ENCODE measurements at places on chromosomes 13 and 19.
A peak's percentile ranks its signal among the peaks of the same experiment; 100 is the strongest.

- DNase-seq = no peak
Observed at GRCh38 chr19:47618771-47619170, 9.8 kb downstream of the BICRA start.

DNA sequence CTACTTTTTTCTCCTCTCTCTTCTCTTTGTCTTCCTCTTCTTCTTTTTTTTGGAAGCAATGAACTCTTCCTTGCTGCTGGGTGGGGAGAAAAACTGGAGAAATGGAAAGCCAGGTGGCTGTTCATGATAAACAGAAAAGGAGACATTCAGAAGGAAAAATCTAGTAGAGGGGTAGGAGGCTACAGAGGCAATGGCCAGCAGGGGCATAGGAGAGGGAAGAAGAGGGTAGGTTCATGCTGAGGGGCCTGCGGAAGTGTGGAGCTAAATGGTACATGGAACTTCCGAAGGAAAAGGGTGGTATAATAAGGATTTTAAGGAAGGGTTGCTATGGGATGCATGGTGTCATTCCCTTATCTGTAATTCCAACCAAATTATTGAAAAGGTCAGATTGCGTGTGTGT lies 17.5 kb upstream of the HS6ST3 start:
- no peak for DNase-seq

GRCh38 chr19:7067716-7068115 lies 1.8 kb upstream of the ZNF557 start:
- DNase-seq = no peak

DNA sequence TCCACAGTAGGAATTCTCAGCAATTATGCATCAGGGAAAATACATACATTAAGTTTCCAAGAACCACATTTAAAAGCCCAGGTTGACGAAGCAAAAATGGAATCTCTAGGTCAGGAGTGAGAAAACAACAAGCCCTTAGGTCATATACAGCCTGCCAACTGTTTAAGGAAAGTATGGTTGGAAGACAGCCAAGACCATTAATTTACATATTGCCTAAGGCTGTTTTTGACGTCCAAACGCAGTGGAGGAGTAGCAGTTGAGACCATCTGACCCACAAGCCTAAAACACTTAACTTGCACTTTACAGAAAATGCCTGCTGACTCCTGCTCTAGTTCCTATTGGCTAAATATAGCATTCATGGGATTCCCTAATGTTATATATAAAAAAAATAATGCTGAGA lies 299.0 kb downstream of the ITGBL1 start:
- DNase-seq = no peak

GRCh38 chr13:93356469-93356868 lies 129.9 kb downstream of the GPC6 start:
- DNase-seq = no peak

DNA sequence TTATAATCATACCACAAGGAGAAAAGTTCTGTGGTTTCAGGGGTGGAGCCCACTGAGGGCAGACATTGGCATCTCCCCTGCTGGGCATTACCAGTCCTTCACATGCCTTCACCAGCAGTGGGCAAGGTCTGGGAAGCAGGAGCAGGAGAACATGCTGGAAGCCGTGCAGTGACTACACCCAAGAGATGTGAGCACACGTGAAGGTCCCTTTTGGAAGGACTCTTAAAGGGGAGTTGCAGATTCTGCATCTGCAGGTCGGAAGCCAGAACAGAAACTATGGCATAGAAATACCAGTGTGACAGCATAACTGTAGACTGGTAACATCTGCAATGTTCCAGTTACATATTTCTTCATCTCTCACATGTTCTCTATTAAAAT lies 26.9 kb upstream of the KL start:
- no peak for DNase-seq

DNA sequence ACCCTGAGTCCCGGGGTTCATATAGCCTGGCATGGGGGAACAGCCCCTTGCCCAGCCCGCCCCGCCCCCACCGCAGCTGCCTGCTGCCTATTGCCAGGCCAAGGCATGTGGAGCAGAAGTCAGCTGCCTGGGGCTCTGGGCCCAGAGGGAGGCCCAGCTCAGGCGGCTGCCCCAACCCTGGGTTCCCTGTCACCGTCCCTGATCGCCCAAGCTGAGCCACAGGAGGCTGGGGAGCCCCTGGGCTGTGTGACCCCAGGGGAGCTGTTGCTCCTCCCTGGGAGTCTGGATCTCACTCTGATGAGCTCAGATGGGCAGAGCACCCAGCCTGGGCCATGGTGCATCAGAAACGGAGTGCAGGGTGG lies 1.4 kb downstream of the PLIN4 start:
- DNase-seq = no peak

DNA sequence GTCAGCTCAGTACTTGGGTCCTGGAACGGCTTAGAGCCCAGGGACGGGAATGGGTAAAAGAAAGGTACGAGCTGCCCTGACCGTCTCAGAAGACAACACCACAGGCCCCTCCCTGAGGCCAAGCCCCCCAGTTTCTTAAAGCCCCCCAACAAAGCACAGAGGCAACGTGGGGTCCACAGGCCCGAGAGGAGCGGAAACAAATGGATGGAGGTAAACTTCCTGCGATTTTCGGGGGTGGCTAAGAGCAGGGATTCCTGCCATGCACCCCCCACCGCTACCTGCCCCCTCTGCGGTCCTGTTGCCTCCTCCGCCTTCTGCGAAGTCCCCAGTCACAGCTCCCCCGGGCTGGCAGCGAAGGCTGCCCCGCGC lies 48.2 kb downstream of the PTPRS start:
- DNase-seq = no peak

- DNase-seq = no peak
Observed at GRCh38 chr19:53958823-53959757, 3.6 kb upstream of the CACNG8 start.

DNA sequence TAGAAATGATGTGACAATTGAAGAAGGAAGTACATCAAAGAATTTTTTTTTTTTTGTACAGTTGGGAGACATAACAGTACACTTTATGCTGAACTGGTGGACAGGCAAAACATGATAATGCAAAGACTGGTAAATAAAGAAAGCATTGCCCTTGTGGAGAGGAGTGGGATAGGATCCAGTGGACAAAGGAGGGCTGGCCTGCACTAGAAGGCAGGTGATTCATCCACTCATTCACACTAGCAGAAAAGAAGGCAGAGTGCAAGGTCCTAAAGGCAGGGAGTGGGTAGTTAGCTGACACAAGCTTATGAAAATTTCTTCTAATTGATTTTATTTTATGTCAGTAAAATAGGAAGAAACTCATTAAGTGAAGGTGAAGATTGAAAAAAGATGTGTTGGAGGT lies 17.6 kb upstream of the NALCN start:
- no peak for DNase-seq

- DNase-seq = no peak
Observed at GRCh38 chr13:30319655-30320054, 12.3 kb upstream of the KATNAL1 start.

GRCh38 chr19:18501832-18502231 lies 20.0 kb downstream of the ELL start:
- DNase-seq = no peak

DNA sequence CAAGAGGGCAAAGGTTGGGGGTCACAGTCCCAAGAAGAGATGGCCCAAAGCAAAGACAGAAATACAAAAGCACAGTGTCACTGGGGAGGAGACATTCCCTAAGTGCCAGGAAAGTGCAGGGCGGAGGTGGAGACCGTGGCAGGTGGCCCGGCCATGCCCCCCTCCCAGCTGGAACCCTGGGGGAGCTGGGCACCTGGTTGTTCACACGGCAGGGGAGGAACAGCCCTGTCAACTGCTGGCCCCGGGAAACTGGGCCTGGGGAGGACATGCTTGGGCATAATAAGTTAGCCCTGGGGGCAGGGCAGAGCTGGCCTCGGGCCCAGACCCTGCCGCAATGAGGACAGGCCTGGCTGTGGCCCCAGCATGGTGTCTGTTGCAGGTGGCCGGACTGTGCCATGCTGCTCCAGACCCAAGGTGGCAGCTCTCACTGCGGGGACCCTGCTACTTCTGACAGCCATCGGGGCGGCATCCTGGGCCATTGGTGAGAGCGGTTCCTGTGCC lies 7.4 kb downstream of the HPN start:
- no peak for DNase-seq

GRCh38 chr19:34274827-34275625 lies 20.7 kb downstream of the GARRE1 start:
- DNase-seq = no peak

GRCh38 chr13:21686751-21687391 lies 16.0 kb downstream of the FGF9 start:
- peak; percentile 70 for DNase-seq

DNA sequence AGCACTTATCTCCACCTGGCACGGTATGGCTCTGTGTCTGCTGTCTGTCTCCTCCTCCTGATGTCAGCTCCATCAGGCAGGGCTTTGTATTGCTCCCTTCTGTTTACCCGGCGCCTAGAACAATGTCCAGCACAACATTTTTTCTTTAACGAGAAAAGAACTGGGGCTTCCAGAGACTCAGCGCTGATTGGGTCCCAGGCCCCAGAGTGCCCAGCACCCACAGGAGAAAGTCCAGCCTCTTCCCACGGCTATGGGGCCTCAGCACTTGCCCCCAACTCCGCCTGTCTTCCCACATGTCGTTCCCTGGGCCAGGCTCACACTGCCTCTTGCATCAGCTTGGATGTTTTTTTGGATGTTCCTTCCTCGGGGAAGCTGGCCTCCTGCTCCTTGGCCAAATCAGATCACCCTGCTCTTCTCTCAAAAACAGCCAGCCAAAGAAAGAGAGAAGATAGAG lies 6.9 kb downstream of the MYPOP start:
- no peak for DNase-seq

DNA sequence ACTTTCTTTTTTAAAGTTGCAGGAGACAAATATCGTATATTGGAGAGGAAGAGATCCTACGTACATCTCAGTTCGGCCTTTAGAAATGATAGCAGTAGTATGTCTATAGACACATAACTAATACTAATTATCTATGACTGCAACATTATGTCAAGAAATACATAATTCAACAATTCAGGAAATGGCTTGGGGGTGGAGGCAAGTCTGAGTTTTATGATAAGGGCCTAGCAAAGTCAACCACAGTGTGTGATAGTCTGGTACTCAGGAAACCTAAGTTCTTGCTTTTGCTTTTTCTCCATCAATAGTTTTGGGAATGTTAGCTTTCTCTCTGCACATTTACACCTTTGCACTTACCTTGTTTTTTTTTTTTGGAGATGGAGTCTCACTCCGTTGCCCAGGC lies 27.5 kb upstream of the OBI1 start:
- DNase-seq = no peak

DNA sequence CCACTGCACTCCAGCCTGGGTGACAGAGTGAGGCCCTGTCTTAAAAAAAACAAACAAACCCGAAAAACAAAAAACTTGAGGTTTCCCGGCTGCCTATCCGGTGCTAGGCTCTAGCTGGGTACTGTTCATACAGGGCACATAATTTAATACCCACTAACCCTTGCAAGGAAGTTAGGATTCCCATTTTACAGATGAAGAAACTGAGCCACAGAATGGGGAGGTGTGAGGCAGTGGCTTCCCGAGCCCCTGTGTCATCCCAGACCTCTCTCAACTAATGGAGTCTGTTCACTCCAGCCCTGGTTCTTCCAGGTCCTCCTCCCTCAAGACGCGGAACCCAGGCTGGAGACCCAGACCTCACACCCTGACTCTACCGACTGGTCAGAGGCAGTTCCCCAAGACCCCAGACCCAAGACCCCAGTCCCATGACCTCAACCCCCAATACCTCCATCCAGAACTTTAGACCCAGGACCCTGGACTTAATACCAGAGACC lies 576 bp downstream of the APBA3 start:
- DNase-seq = peak; percentile 8

DNA sequence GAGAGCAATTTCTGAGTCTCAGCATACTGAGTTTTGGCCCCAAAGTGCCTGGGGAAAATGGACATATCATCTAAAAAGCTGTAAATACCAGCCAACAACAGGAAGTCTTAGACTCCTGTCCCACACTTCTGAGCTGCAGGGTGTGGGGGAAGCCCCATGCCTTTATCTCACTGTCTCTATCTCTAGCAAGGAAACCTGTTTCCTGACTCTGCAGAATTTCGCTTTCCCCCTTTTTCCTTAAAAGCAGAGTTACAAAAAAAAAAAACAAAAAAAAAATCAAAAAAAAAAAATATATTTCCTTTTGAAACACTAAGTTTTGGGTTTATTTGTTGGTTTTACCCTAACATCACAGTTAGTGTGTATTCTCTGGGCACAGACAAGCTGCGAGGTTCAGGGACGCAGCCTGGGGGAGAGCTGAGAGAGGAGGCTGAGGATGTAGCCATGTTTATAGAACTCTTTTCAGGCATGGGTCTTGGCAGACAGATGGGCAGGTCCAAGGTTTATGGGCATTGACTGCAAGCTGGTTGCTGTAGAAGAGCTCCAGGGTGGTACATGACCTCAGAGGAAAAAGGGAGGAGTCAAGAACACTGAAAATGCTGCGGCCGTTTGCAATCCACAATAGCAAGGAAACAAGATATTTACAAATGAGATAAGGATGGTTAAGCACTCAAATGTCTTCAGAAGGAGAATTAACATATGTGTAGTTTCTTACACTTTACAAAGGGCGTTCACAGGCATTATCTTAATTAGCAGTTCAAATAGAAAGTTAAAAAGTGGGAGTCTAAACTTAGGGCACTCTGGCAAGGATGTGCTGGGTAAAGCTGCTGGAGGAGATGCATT lies 4.9 kb downstream of the MBNL2 start:
- DNase-seq = peak; percentile 72

GRCh38 chr13:80655778-80656511 lies 315.0 kb upstream of the SPRY2 start:
- DNase-seq = no peak

DNA sequence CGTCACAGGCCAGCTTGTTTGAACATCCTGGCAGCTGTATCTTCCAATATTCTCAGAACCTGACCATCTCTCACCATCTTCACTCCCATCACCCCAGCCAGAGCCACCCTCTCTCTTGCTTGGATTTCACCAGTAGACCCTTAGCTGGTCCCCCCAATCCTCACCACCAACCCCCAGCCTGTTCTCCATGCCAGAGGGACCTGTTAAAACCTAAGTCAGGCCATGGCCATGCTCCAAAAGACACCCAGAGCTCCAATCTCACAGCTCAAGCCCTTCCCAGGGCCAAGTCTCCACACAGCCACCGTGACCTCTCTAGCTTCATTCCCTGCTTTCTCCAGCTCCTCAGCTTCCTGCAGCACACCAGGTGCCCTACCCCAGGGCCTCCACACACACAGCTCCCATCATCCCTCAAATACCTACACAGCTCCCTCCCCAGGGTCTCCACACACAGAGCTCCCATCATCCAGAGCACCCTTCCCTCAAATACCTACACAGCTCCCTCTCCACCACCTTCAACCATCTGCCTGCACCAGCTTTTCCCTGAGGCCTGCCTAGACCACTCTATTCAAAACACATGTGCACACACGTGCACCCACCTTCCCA lies 13.8 kb downstream of the EPS8L1 start:
- no peak for DNase-seq

Measured in activated CD4-positive, alpha-beta T cell treated with anti-CD3 and anti-CD28 coated beads, Interleukin-2, amount 50 U/mL, for 16 hours (primary cell).